ENCODE measurements at places on chromosomes 2 and 18.
A peak's percentile ranks its signal among the peaks of the same experiment; 100 is the strongest.

- no peak for DNase-seq
These were observed 35.5 kb upstream of the PELI1 start for GRCh38 chr2:64179582-64180321.

- DNase-seq = no peak
These were observed 315.1 kb downstream of the MTX2 start for GRCh38 chr2:176584333-176584732.

DNA sequence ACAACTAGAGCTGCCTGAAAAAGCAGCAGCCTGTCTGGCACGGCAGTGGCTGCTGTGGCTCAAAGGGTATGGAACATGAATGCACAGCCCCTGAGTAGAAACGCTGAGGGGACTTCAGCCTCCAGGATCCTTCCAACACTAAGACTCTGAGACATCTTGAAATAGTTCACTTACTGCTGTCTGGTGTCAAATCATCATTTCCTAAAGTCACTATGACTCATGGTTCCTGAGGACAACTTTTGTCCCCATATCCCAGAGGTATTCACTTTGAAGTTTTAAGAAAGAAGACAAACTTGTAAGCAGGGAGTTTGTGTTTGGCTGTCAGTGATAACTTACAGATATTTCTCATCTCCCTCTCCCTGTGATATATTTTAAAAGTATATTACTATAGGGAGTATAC is 33.3 kb upstream of the NEB start:
- no peak for DNase-seq

DNA sequence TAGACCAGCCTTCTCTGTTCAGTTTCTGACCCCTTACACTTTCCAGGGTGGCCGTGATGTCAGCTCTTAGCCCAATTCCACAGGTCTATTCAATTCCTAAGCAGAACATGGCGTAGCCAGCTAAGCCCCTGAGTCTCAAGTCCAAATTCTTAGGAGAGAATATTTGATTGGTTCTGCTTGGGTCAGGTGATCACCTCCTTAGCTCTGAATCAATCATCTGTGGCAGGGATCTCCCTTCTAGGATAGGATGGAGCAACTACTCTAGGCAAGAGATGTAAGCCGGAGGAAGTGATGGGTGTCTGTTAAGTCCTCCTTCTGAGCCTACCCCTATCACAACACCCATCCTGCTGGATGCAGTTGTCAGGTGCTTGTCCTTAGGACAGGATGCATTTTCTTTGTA is 11.1 kb downstream of the UCN start:
- DNase-seq = no peak

DNA sequence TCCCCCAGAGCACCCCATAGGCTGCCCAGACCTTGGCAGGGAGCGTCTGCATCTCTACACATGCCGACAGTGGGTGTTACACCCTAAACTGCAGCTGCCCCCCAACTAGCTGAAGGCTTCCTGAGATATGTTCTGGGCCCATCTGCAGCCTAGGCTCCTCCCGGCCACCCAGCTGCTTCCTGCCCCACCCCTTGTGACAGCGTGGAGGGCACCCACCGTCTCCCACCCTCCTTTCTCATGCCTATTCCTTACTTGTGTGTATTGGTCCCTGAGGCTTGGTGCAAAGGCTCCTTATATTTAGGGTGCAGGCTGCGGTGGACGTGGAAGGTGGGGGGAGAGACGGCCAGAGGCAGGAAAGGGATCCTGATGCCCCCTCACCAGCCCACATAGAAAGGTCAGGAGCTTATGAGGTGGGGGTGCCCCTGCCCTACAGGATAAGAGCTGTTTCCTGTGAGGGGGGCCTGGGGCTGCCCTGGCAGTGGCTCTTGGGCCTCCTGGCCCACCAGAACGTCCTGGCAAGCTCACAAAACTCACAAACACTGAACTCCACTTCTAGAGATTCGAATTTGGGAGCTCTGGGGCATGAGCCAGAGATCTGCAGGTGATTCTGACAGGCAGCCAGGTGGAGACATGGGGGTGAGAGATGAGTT is 7.3 kb upstream of the PROM2 start:
- DNase-seq = no peak

DNA sequence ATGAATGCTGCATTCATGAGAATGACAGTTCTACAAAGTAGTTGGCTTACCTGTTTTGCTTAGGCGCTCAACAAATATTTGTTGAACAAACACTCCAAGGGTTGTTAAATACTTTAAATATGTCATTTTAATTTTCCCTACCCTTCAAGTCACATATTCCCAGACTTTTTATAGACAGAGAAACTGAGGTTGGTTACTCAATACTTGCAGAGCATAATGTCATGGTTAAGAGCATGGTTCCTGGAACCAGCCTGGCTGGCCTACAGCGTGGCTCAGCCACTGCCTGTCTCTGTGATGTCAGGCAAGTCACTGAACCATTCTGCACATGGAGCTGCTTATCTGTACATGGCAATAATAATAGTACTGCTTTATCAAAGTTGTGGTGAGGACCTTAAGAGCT is 120.0 kb upstream of the STK17B start:
- DNase-seq = no peak

DNA sequence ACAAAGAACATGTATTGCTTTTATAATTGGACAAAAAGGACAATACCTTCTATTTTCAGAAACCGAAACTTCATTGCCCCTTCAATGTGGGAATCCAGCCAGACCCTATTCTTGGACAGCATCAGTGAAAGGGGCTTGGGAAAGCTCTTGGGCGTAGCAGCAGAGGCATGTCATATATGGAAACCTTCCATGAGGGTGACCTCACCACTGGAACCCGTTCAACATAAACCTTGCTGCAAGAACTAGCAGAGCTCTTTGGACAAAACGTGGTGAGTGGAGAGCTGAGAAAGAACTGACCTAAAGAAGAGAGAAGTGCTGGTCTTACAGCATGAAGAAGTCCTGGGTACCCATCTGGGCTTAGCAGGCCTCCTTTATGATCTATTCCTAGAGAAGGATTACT is 22.7 kb upstream of the ACTG2 start:
- no peak for DNase-seq

- no peak for DNase-seq
These were observed 14.9 kb downstream of the LRPPRC start for GRCh38 chr2:43980902-43981301.

- no peak for DNase-seq
These were observed 41.4 kb upstream of the DTNB start for GRCh38 chr2:25714740-25715139.

DNA sequence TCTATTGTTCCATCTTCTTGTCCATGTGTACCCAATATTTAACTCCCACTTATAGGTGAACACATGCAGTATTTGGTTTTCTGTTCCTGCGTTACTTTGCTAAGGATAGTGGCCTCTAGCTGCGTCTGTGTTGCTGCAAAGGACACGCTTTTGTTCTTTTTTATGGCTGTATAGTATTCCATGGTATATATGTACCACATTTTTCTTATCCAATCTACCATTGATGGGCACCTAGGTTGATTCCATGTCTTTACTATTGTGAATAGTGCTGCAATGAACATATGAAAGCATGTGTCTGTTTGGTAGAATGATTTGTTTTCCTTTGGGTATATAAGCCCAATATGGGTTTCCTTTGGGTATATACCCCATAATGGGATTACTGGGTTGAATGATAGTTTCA is 77.3 kb upstream of the MMADHC start:
- no peak for DNase-seq

DNA sequence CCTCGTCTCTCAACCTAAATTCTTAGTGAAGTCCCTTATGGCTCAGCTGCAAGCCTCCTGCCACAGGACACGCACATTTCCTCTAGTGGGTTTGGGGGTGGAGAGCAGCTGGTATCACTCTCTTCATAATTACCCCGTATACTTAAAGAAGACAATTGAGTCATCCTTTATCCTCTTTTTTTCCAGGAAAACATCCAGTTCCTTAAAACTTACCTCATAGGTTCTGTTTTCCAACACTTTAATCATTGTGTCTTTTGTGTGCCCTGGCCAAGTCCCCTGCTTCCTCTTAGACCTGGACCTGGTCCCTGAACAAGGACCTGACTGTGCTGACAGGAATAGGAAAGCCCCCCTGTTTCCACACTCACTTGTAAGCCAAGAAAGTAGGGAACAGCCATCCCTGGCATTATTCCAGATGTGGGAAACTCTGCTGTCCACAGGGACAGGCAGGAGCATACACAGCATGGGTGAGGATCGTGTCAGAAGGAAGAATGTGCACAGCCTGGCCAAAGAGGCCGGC is 42.3 kb upstream of the MYO1B start:
- DNase-seq = no peak

DNA sequence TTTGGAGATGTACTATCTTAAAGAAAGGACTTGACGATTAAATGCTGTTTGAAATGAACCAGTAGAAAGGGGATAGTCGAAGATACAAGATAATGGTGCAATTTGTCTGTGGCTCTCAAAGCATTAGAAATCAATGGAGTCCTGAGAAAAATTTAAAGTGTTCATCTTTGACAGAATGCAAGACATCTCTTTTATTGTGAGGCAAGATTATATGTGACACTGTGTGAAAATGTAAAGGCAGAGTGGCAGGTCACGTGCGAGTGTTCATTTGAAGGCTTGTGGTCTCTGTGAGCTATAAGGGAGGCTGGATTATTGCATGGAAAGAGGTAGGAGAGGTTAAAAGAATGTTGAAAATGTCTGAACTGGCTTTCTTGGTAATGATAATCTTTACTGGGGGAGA is 709.2 kb downstream of the DSC3 start:
- no peak for DNase-seq

GRCh38 chr18:69978732-69979715 is 31.4 kb upstream of the CD226 start:
- no peak for DNase-seq

DNA sequence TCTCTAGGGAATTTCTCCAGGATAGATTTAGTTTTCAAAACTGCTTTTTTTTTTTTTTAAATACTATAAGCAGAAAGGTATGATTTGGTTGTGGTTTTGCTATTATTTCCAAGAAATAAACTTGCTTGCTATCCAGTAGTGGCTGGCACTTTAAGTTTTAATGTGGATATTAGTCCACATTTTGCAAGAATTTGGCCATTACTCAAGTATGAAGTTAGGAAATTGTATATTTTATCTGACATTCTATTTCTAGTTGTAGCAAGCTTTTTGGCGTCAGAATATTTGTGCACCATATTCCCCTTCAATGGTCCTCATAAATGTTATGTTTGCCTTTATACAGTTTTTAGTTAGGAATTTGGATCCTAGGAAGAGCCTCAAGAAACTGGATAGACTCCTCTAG is 226.3 kb downstream of the ZNF521 start:
- DNase-seq = no peak

DNA sequence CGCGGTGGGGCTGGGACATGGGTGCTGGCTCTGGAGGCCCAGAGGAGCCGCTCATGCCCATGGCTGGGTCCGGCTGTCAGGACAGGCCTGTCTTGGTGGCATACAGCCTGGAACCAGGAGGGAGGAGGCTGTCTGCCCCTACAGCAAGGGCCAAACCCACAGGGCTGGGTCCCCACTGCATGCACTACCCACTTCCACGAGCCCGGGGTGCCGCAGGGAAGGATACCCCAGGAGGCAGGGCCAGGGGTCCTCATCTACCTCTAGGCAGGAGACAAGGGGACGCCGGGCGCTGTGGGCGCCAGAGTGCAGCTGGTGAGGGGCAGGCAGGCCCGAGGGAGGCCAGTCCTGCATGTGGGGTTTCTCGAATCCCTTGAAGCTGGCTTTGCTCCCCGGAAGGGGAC is 95.1 kb upstream of the GPC1 start:
- no peak for DNase-seq

- no peak for DNase-seq
These were observed 75.8 kb downstream of the ASAP2 start for GRCh38 chr2:9282128-9283112.

GRCh38 chr18:72155327-72155726 is 388.8 kb downstream of the CBLN2 start:
- DNase-seq = no peak

GRCh38 chr18:80244956-80245730 is 2.2 kb downstream of the PARD6G start:
- DNase-seq = no peak

DNA sequence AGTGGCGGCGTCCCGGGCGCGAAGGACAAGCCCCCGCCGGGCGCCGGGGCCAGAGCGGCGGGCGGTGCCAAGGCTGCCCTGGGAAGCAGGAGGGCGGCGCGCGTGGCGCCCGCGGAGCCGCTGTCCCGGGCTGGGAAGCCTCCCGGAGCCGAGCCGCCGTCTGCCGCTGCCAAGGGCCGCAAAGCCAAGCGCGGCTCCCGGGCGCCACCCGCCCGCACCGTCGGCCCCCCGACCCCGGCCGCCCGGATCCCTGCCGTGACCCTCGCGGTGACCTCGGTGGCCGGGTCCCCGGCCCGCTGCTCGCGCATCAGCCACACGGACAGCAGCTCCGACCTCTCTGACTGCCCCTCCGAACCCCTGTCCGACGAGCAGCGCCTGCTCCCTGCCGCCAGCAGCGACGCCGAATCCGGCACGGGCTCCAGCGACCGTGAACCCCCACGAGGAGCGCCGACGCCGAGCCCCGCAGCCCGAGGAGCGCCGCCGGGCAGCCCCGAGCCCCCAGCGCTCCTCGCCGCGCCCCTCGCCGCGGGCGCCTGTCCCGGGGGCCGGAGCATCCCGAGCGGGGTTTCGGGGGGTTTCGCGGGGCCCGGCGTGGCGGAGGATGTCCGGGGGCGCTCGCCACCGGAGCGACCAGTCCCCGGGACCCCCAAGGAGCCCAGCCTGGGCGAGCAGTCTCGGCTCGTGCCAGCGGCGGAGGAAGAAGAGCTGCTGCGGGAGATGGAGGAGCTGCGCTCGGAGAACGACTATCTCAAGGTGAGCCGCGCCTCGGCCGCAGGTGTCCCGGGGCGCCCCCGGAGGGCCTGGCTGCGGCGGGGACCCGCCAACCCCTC is 820 bp downstream of the MTCL1 start:
- peak; percentile 17 for DNase-seq

DNA sequence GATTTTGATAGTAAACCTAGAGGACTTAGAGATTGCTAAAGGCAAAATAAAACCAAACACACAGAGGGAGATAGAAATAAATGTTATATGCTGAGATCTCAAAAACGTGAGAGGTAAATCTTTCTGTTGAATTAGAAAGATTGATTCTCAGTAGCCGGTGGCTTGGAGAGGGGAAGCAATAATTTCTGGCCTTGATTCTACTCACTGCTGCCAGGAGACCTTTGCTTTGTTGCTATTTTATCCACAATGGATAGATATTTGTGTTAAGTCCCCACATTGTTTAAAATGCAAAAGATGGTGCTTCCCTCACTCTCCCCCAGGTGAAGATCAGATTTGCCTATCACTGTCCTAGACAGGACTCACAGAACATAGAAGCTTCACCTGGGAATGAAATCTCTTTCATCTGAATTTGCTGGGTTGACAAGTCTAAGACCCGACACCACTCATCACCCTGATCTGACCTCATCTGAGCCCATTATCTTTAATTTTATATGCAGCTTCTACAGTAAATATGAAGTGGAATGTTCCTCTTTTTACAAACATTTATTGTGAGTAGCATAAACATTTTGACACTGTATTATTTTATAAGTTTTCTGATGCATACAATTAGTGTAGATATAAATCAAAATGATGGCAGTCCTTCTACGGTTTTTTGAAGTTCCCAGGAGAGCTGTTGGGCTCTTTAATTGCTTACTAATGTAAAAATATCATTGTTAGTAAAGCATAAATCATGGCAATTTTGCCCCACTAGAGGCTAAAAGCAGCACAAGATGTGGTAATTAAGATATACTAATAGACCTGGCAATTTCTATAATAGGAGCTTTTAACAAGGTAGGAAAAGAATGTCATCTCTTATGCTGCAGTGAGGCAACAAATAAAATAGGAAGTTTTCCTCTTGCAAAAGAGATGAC is 149.7 kb downstream of the DCC start:
- no peak for DNase-seq

- DNase-seq = no peak
These were observed 69.8 kb downstream of the TSN start for GRCh38 chr2:121825003-121825950.

- no peak for DNase-seq
These were observed 11.0 kb downstream of the DYSF start for GRCh38 chr2:71464389-71464788.

GRCh38 chr2:46008091-46008870 is 288.9 kb upstream of the EPAS1 start:
- no peak for DNase-seq
